ENCODE measurements at places on chromosomes 13 and 19.

DNA sequence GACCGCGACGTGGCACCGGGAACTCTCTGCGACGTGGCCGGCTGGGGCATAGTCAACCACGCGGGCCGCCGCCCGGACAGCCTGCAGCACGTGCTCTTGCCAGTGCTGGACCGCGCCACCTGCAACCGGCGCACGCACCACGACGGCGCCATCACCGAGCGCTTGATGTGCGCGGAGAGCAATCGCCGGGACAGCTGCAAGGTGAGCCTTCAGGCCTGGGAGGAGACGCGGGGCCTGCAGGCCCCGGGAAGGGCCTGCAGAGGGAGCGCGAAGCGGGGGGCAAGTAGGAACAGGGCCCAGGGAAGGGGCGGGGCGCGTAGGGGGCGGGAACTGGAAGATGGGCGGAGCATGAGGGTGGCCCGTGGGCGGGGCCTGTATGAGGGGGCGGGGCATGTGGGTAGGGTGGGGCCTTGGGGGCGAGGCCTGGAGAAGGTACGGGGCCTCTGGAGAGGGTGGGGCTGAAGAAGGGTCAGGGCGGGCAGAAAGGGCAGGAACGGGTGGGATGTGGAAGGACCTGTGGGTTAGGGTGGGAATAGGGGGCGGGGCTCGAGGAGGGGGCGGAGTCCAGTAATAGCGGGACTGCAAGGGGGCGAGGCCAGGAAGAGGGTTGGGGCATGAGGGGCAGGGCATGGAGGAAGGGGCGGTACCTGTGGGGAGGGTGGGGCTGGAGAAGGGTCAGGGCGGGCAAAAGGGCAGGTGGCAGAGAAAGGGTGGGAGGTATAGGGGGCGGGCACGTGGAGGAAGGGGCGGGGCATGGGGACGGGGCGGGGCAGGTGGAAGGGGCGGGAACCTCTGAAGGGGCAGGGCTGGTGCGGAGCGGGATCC is 2.5 kb downstream of the CFD start:
- no peak for DNase-seq

DNA sequence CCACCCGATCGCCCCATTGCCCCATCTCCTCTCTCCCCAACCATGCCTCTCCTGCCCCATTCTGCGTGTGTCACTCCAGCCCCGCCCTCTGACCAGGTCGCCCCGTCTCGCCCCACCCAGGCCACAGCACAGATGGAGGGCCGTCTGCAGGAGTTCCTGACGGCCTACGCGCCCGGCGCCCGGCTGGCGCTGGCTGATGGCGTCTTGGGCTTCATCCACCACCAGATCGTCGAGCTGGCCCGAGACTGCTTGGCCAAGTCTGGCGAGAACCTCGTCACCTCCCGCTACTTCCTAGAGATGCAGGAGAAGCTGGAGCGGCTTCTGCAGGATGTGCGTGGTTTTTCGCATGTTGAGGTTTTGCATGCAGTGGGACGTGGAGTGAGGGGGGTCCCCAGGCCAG is 26.2 kb downstream of the MAST3 start:
- no peak for DNase-seq

- no peak for DNase-seq
Observed at GRCh38 chr19:5047251-5047935, 78.5 kb downstream of the KDM4B start.

GRCh38 chr13:52950436-52950956 is 78.1 kb upstream of the OLFM4 start:
- DNase-seq: no peak

DNA sequence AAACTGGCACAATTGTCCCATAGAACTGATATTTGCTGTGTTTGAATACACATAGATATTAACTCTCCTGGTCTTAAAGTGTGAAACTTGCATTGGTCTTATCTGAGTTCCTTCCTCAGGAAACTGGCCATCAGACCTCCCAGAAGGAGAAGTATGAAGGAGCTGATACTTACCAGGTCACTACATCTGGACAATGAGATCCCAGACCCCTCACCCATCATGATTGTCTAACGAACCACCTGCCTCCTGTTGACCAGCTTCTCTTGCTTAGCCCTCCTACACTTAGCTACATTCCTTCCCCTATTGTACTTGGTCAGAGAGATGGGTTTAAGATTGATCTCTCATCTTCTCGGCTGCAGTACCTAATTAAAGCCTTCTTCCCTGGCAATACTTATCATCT is 413.3 kb downstream of the KCTD12 start:
- no peak for DNase-seq

GRCh38 chr19:15198951-15199660 is 1.7 kb downstream of the NOTCH3 start:
- DNase-seq: no peak

GRCh38 chr13:83211301-83211700 is 671.0 kb downstream of the SLITRK1 start:
- DNase-seq: no peak

GRCh38 chr13:75025956-75026355 is 456.0 kb downstream of the TBC1D4 start:
- DNase-seq: peak; percentile 5

DNA sequence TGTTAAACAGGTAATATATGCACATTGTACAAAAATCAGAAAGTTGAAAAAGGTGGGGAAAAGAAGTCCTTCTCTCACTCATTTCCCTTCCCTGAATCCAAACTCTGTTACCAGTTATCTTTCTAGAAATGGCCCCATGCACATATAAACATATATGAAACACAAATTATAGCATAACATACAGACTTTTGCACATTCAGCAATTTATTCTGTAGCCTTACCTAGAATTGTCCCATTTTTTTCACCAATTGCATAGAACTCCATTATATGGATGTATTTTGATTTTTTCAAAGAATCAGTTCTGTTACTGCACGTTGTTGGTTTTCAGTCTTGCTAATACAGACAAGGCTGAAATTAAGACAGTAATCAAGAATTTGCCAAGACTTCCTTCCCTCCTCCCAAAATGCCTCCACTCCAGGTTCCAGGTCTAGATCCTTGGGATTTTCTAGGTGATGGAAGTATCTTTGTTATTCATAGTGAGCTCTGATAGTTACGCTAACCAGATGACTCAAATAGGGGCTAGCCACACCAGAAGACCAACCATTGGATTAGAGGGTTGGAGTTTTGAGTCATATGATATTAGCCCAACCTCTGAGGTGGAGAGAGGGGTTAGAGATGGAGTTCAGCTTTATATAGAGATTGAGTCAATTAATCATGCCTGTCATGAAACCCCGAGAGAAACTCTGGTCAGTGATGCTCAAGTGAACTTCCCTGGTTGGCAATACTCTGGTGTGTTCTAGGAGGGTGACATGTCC is 30.7 kb downstream of the GPR180 start:
- DNase-seq: no peak

DNA sequence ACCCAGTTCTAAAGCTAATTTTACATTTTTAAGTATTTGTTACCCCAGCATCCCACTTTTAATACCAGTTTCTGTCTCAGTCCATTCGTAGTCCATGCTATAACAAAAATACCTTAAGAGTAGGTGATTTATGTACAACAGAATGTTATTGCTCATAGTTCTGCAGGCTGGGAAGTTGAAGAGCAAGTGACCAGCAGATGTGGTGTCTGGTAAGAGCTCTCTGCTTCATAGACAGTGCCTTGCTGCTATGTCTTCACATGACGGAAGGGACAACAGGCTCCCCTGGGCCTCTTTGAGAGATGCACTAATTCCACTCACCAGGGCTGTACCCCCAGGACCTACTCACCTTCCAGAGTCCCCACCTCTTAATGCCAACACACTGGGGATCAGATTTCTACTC is 96.6 kb downstream of the COL4A2 start:
- no peak for DNase-seq

GRCh38 chr13:75312884-75313520 is 169.0 kb downstream of the TBC1D4 start:
- no peak for DNase-seq

- no peak for DNase-seq
Observed at GRCh38 chr19:54109651-54110050, 5.8 kb downstream of the TFPT start.

DNA sequence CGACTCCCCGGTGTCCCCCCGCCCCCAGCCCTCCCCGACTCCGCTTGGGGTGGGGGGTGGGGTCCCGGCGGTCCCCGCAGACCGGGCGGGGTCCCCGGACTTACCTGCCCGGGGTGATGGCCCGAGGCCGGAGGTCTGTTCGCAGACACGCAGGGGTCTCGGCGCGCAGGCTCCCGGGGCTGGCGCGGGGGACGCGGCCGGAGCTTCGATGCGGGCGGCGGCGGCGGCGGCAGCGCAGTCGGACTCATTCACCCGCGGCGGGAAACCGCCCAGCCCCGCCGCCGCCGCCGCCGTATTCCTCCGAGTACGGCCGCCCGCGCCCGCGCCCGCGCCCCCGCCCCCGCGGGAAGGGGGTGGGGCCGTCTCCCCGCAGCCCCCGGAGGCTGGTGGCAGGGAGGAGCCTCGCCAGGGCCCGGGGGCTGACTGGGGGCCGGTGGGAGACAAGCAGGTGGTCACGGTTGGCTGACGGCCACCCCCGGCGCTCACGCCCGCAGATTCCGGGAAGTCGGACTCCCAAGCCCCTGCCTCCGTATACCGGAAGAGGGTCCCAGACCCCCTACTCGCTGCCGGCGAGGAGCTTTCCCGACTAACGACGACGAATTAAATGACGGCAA is at the start of gene C2CD4C:
C2CD4C (minus strand) TSS at position 246 of the 614 bp plus-strand sequence. CDS start 786 bp downstream, outside the sequence.
- no peak for DNase-seq

GRCh38 chr19:58279042-58279924 is 528 bp downstream of the ZNF8 start:
- no peak for DNase-seq

DNA sequence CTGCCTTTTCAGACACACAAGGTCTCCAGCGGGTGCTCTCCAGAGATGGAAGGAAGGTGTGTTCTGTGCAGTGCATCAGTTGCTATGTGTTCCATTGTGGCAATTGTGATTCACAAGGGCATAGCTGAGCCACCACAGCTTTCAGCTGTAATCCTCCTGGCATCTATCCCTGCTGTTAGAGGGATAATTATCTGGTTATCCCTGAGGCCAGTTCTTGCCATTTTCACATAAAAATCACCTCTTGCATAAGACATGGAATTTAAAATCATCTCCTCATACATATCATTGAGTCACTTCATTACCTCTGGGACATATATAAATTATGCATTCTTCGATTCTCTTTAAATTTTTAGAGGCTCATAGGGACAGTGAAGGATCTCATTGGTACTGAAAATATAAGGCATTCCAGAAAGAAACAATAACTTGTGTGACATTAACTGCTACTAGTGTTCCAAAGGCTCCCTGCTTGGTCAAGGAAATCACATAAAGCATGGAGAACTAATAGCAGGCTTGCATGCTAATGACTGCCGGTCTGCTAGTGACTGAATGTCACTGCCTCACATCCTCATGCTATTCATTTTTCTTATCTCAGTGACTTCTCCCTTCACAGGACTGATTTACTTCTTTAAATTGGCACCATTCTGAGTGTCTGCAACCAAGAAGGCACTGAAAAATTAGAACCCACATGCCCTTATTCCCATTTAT is 214.0 kb downstream of the ENOX1 start:
- no peak for DNase-seq

DNA sequence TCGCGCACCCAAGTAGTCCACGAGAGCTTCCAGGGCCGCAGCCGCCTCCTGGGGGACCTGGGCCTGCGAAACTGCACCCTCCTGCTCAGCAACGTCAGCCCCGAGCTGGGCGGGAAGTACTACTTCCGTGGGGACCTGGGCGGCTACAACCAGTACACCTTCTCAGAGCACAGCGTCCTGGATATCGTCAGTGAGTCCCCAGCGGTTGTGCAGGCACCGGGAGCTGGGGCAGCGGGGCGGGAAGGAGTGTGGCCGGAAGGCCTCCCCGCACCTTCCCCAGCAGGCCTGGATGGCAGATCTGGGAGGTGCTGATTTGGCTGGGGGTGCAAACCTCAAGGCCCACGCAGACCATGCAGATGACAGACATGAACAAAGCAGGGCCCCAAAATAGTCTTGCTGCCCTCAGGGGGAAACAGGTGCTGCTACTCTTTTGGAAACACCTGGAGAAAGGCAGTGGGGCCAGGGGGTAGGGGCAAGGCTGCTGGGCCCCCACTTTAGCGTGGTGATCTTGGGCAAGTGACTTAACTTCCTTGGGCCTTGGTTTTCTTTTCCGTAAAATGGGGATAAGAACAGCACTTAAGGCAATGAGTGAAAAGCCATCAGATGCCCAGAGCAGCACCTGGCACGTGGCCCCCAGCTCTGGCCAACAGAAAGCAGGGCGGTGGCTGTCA is 4.0 kb downstream of the MAG start:
- DNase-seq: no peak

GRCh38 chr13:114025714-114026431 is 52.0 kb upstream of the C13orf46 start:
- no peak for DNase-seq

GRCh38 chr13:31896427-31896826 is 135.1 kb upstream of the FRY start:
- no peak for DNase-seq

- DNase-seq: no peak
Observed at GRCh38 chr13:114154476-114154875, 22.1 kb upstream of the RASA3 start.

DNA sequence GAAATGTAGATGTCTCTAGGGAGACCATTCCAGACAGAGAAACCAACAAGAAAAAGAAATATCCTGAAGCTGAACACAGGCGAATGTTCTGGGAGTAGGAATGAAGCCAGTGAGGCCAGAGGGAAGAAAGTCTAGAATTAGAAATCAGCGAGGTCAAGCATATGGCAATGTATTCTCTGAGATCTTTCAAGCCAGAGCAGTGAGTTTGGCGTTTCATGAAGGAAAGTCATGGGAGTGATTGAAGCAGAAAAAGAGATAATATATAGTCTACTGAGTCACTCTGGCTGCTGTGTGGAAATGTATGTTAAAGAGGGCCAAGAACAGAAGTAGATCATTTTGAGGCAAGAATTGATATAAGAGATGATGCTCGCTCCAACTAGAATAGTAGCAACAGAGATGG is 576.0 kb downstream of the PCDH17 start:
- no peak for DNase-seq

DNA sequence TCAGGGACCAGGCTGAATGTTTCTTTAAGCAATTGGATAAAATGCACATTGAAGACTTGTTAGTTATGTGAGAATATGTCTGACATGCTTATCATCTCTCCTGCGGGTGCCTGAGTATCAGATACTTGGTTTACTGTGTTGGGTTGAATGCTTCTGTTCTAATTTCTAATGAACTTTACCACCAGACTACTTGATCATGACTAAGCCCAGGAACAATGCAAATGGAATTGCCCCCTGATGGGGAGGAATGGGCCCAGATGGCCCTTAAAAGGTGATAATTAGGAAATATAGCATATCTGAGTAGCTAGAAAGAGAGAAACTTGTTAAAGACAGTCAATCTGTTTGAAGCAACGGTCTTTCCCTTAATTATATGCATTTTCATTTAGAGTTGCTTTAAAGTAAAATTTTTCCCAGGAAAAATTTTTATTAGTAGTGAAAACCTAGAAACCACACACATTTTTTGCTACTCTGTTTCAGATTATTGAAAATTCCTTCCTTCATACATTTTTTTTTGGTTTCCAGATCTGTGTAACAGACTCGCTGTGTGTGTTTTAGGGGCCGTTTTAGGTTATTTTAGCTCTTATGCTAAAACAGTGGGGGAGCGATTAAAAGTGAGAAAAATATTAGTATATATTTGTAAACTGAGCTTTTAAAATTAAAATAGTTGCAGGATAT is 186.6 kb downstream of the TM9SF2 start:
- DNase-seq: peak; percentile 71

- DNase-seq: no peak
Observed at GRCh38 chr19:52099497-52100138, 4.1 kb upstream of the ZNF841 start.

- DNase-seq: no peak
Observed at GRCh38 chr19:39951065-39951650, 16.7 kb upstream of the FCGBP start.

GRCh38 chr19:41795031-41795461 is 1.3 kb upstream of the CEACAM3 start:
- no peak for DNase-seq
